ENCODE measurements at places on chromosomes 1 and 21. TPM values are rescaled to one million over a fixed set of nuclear protein-coding genes. Genes with fewer than 3 reads are reported as not detected.

- DNase-seq, result peak; percentile 89
Observed at GRCh38 chr1:32066489-32066873, 6.3 kb upstream of the TMEM39B start.

DNA sequence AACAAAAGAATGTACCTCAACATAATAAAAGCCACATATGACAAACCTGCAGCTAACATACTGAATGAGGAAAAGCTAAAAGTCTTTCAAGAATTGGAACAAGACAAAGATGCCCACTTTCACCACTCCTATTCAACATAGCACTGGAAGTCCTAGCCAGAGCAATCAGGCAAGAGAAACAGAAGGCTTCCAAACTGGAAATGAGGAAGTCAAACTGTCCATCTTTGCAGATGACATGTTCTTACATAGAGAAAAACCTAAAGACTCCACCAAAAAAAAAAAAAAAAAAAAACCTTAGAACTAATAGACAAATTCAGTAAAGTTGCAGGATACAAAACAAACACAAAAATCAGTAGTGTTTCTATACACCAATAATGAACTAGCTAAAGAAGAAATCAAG lies 20.2 kb downstream of the NSL1 start:
- no peak for DNase-seq

The PLA2G2A gene
- total RNA-seq, result 13.6 TPM

The LEFTY2 gene
- total RNA-seq, result not detected

The SLC35D1 gene
- 11.4 TPM for total RNA-seq
